ENCODE measurements at places on chromosomes 6 and 20.

- DNase-seq = no peak
Measured at GRCh38 chr6:14981960-14982359, 263.9 kb upstream of the JARID2 start.

GRCh38 chr20:24751551-24751950 is 197.5 kb upstream of the CST7 start:
- no peak for DNase-seq

DNA sequence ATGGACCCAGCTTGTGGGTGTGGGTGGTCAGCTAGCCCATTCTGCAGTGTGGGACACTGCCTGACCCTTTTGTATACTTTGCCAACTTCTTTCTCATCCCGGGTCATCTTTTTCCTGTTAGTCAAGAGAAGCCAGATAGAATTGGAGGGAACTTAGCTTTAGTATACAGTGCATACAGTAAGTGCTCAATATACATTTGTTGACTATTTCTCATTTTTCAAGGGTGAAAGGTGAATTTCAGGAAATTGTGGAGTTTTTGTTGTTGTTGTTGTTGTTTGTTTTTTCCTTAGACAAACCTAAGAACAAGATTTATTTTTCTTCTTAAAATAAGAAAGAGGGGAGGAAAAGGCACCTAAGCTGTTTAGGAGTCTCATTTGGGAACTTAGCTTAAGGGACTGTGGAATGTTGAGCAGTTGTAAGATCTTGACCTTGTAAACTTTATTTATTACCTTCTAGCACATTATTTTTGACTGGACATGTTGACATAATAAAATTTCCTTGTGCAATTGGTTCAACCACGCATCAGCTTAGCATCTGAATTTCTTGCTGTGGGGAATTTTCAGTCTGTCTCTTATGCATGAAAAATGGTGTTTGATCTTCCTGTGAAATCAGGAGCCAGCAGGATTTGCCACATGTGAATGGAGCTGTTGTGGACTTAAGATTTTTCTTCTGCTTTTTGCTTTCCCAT is 113.6 kb downstream of the ARID1B start:
- DNase-seq = no peak

DNA sequence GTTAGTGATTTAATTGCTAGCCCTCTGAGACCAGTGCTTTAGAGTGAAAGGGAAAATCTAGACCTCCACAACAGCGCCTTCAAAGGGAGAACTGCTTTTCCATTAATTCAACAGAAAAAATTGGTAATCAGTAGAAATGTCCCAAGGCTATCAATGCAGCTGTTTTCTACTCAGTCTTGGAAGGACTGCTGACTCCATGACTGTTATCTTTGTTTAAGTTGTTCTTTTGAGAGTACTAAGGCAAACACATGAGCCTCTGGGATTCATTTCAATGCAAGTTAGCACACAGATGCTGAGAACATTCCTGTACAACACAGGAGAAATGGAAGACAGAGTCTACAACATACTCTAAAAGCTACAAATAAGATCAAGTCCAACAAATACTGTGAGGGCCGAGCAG is 301.7 kb upstream of the PTCHD4 start:
- no peak for DNase-seq

GRCh38 chr20:39874049-39874893 is 814.8 kb downstream of the MAFB start:
- peak; percentile 64 for DNase-seq

Data from NCI-H1930 (cell line).